ENCODE measurements at places on chromosomes 1 and 21.

DNA sequence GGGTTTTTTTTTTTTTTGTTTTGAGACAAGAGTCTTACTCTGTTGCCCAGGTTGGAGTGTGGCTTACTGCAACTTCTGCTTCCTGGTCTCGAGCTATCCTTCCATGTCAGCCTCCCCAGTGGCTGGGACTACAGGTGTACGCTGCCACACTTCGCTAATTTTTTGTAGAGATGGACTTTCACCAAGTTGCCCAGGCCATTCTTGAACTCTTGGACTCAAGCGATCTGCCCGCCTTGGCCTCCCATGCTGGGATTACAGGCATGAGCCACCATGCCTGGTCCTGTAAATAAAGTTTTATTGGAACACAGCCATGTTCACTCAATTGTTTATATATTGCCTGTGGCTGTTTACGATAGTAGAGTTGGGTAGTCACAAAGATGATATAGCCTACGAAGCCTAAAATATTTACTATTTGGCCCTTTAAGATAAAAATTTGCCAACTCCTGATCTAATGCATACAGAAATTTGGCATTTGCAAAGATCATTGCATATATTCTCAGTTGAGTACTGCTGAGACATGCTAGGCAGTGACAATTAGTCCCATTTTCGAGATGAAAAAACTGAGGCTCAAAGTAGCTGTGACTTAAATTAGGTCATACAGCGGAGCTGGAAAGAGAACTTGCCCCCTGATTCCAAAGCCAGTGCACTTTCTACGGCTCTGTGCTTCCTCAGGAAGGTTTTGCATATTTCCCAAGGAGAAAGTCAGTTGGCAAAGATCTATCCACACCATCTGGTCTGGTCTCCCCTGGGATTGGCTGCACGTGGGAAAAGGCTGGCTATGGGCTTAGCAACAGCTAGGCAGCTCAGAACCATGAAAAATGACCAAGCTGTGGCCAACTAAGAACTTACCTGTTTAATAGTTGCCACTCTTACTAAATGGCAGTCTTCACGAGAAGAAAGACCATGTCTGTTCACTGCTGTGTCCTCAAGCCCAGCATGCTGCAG lies 19.4 kb downstream of the MECR start:
- no peak for DNase-seq

DNA sequence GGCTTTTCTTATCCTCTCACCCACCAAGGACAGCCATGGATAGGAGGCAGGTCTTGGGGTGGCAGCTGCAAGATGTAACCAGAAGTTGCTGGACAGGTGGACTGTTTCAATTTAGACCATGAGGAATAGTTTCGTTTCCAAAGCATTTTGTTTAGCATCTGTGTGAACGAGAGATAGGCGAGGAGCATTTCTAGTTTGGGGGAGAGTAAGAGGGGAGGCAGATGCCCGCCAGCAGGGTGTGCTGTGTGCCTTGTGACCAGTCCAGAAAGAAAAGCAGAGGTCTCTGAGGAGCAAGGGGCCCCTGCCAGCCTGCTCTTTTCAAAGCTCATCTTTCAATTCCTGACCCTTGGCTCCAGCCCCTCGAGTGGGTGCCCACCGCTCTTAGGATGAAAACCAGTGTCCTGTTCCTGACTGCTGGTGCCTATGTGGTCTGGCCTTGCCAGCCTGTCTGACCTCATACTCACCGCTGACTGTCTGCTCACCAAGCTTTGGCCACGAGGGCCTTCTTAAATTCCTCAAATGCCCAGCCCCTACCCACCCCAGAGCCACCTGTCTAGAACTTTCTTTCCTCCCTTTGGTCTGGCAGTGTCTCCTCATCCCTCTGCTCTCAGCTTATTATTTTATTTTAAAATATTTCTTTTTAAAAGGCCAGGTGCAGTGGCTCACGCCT lies 8.5 kb downstream of the SERINC2 start:
- DNase-seq, result no peak

DNA sequence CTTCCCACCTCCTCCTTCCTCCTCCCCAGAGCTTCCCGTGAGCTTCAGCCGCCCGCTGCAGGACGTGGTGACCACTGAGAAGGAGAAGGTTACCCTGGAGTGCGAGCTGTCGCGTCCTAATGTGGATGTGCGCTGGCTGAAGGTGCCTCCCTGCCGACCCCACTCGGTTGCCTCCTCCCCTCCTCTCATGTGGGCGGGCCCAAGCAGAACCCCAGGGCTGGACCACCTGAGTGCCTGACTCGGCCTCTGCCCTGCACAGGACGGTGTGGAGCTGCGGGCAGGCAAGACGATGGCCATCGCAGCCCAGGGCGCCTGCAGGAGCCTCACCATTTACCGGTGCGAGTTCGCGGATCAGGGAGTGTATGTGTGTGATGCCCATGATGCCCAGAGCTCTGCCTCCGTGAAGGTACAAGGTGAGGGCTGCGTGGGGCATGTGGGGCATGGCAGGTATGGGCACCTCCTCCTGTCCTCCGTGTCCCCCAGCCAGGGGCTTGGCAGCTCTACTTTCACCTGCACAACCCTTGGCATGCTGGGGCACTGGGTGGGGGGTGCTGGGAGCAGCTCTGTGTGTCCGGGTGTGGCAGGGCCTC lies 69.2 kb downstream of the OBSCN start:
- no peak for DNase-seq

DNA sequence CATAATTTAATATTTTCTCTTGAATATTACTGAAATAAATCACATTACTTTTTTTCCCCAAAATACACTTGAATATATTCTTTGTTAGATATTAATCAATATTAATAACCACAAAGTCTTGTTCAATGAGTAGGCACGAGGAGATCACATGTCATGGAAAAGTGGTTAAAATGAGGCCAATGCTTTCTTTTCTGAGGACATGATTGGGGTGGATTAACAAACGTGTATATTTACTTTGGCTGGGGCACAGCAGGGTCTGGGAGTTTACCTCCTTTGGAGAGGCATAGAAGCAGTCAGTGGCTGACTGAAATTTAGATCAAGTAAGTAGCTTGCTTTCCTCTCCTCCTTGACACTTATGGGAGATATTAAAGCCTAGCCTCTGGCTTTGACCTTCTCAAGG lies 664.3 kb upstream of the B3GALT2 start:
- DNase-seq, result no peak

- DNase-seq, result no peak
Measured at GRCh38 chr1:207968521-207969009, 57.6 kb upstream of the CD34 start.

GRCh38 chr1:227886503-227886961 lies 61.2 kb downstream of the WNT9A start:
- DNase-seq, result no peak

DNA sequence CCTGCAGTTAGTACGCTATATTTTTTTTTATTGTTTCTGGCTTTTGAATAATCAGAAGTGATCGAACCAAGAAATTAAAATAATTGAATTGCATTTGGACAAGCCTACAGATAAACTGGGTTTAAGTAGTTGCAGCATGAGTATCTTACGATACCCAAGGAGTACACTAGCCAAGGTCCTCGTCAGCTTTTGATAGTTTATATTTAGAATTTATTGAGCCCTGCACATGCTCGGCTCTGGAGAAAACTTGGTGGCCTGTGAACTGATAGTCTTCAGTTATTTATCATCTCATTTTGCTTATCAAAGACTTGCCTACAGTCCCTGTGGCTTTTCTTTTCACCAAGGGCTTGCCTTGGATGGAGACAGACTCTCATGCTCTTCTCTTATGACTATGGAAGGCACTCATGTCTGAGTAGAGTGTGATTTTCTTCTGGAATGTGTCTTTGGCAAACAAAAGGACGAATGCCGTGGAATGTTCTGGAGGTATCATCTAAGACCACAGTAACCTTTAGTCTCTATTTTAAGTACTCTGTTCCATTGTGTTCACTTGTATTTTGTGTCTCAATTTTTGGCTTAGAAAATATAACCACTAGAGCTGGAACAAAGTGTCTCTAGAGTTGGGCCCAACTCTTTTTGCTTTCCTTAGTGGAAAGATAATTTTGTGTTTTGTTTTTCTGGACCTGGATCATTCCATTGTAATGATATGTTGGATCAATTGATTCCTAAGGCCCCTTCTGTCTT lies 35.9 kb downstream of the BCL9 start:
- no peak for DNase-seq

Measured in stimulated activated effector memory CD8-positive, alpha-beta T cell treated with anti-CD3 and anti-CD28 coated beads, Interleukin-12 subunit alpha, Interleukin-12 subunit beta, amount 100 ng/mL, for 72 hours (primary cell).